ENCODE measurements at places on chromosomes 5 and 9. TPM values are rescaled to one million over a fixed set of nuclear protein-coding genes. Genes with fewer than 3 reads are reported as not detected.

GRCh38 chr5:113405530-113405929 is 29.3 kb downstream of the TSSK1B start:
- ATAC-seq = no peak

DNA sequence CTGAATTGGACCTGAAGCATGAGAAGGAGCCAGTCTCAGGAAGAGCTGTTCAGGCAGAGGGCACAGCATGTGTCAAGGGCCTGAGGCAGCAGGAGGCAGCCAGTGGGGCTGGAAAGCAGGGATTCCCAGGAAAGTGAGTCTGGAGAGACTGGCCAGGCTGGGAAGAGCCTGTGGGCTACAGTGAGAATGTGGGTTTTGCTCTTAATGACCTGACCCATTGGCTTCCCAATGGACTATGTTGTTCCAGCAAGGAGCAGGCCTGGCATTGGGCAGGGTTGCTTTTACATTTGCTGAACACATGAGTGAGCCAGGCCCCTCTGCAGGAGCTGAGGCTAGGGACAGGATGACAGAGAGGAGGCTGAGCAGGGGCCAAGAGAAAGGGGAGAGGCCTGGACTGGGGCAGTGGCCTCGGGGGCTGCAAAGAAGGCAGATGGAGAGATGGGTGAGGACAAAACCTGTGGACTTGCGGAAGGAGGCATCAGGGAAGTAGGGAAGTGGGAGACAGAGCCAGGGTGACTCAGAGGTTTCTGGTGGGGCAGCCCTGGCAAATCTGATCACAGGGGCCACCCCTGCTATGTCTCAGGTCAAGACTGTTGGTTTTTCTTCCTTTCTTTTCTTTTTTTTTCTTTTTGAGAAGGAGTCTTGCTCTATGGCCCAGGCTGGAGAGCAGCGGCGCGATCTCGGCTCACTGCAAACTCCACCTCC is 65.9 kb upstream of the NEK6 start:
- ATAC-seq = no peak

- peak; percentile 83 for ATAC-seq
Observed at GRCh38 chr9:86098824-86099700, at the start of gene GOLM1. TSS of gene GOLM1 (minus strand) at chr9:86099558. CDS start at chr9:86079320, 20,238 bp downstream.

GRCh38 chr5:16061163-16061562 is 118.4 kb downstream of the MARCHF11 start:
- no peak for ATAC-seq

DNA sequence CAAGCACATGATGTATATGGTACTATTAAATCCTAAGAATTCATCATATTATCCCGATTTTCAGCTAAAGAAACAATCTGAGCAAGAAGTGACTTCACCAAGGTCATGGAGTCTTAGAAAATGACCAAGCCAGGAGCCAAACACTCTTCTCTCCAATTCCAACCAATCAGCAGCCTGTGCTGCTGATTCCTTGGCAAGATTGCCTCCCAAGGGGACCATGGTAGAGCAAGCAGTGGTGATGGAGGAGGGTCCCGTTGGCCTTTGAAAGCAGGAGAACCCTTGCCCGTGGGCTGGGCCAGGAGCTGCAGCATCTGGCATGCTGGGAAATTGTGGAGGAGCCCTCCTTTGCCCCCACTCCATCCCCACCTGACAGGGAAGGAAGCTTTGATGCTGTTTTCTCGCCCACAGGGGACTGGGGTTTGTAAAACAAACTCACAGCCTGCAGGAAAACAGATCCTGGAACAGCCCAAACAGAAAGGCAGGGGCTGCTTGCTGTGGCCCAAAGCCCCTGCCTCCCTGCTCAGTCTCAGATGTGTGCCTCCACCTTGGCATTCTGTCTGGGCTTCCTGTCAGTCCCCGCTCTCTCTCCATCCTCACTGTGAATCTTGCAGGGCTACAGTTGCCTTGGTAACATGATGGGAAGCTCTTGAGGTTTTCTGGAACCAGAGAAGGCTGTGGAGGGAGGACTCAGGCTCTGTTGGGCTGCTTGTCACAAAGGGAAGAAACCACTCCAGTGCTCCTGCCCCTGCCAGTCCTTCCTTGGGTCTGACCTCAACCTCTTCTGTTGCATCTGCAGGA is 70.8 kb upstream of the HSPA9 start:
- no peak for ATAC-seq

GRCh38 chr5:33010846-33011245 is 299.7 kb downstream of the NPR3 start:
- ATAC-seq = no peak

GRCh38 chr5:87665166-87665565 is 252.4 kb upstream of the CCNH start:
- ATAC-seq = no peak

DNA sequence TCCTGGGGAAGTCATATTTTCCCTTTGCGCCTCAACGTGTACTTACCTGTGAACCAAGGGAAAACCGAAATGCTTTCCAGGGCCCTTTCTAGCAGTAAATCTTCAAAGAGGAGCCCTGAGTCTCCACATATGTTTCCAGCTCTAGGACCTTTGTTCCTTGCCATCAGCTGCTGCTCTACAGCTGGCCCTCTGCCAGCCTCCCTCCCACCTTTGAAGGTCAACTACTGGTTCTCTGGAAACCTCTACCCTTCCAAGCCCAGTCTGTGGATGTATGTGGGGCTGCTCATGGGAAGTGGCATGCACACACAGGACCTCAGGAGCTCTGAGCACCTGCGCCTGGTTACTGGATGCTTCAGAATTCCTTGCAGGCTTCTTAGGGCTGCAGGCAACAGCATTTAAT is 117.2 kb downstream of the PSD2 start:
- ATAC-seq = no peak

DNA sequence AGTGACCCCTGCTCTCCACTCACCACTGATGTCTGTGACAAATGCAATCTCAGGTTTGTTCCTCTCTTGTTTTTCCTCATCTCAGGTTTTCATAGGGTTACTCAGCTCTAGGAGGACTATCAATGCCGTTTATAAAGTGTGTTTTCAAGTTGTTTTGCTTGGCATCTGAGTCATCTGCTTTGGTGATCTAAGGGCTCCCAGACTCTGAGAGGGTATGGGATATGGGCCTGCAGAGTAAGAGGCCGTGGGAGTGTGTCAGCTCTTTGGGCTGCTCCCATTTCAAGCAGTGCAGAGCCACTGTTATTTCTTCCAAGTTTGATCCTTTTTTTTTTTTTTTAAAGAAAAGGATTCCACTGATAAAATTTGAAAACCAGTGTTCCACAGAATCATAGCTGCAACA is 46.3 kb downstream of the NNT start:
- ATAC-seq = no peak

GRCh38 chr5:160769301-160769700 is 82.7 kb downstream of the ATP10B start:
- no peak for ATAC-seq

- ATAC-seq = no peak
Observed at GRCh38 chr5:80128141-80128540, 93.0 kb downstream of the THBS4 start.

DNA sequence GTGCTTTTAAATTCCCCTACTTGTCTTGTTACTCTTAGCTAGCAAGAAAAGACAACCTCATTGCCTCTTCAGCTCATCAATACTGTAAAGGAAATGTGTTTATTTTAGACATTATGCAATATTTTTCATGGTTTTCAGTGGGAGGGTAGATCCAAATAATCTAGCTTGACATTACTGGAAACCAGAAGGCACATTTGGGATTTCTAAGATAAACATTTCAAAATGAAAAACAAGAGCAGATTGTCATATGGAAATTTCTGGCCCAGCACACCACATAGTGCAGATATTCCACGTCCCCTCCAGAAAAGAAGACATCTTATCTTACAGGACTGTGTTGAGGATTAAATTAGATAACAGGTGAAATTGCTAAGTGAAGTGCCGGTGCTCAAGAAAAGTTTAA is 296.9 kb downstream of the MSX2 start:
- ATAC-seq = no peak

- ATAC-seq = no peak
Observed at GRCh38 chr5:108201721-108202120, 180.2 kb downstream of the FBXL17 start.

GRCh38 chr5:141969783-141970771 is 1.2 kb downstream of the RNF14 start:
- peak; percentile 19 for ATAC-seq

- ATAC-seq = no peak
Observed at GRCh38 chr9:119792242-119792641, 423.0 kb upstream of the BRINP1 start.

DNA sequence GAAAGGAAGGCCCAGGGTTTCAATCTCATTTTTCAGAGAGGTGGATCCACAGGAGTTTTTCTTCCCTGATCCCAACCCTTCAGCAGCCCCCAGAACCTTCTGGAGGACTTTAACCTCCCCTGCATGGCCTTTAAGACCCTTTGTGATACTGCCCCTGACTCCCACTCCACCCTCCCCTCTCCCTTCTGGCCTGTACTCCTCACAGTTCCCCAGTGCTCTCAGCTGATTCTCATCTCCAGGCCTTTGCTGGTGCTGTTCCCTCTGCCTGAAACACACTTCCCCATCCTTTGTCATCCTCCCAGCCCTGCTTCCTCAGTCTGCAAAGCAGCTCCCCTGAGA is 18.5 kb downstream of the NEURL1B start:
- no peak for ATAC-seq

- no peak for ATAC-seq
Observed at GRCh38 chr5:151162776-151163175, 5.2 kb upstream of the ANXA6 start.

DNA sequence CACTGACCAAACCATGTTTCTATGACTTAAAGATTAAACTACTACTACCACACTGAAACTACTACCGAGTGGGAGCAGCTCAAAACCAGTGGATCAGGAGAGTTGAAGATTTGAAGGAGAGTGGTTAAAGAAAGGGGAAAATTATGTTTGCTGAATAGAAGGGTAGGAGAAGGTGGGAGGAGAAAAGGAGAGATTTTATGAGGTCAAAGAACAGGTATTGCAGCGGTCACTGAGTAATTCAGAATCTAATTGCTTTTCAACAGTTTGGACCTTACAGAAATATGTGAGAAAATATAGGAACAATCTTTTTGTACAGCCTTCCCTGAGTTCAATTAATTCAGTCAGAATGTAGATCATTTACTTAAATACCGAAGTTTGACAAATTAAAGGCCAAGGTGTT is 24.6 kb downstream of the EDIL3 start:
- no peak for ATAC-seq

GRCh38 chr5:81418606-81419005 is 24.7 kb upstream of the ACOT12 start:
- ATAC-seq = no peak

DNA sequence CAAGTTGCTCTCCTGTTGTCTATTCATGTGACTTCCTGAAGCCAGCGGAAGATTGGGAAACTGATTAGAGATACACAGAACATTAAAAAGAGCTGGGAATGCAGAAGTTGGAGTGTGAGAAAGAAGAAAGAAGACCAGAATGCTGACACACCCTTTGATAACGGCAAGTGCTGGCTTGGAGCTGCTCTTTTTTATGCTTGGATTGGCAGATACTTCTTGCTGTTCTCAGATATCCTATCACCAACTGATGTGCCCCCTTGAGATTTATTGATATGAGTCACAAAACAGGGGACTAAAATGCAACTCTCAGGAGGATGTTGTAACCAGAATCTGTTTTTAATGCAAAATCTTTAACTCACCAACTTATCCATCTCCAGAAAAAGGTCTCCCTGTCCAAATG is 56.0 kb upstream of the ASTN2 start:
- ATAC-seq = no peak

- ATAC-seq = peak; percentile 86
Observed at GRCh38 chr5:179818746-179819295, 1.9 kb upstream of the SQSTM1 start.

DNA sequence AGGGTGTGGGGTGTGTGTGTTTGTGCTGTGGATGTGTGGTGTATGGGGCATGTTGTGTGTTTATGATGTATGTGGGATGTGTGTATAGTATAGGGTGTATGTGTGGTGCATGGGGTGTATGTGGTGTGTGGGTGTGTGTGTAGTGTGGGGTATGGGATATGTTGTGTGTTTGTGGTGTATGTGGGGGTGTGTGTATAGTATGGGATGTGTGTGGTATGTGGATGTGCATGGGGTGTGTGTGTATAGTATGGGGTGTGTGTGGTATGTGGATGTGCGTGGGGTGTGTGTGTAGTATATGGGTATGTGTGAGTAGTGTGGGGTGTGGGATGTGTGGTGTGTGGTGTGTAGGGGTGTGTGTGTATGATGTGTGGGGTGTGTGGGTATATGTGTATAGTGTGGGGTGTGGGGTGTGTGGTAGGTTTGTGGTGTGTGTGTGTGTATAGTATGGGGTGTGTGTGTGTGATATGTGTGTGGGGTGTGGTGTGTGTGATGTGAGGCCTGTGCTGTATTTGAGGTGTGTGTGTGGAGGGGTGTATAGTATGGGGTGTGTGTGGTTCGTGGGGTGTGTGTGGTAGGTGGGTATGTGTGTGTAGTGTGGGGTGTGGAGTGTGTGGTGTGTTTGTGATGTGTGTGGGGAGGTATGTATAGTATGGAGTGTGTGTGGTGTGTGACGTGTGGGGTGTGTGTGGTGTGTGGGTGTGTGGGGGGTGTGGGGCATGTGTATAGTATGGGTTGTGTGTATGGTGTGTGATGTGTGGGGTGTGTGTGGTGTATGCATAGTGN is 10.5 kb downstream of the ECSCR start:
- ATAC-seq = no peak

DNA sequence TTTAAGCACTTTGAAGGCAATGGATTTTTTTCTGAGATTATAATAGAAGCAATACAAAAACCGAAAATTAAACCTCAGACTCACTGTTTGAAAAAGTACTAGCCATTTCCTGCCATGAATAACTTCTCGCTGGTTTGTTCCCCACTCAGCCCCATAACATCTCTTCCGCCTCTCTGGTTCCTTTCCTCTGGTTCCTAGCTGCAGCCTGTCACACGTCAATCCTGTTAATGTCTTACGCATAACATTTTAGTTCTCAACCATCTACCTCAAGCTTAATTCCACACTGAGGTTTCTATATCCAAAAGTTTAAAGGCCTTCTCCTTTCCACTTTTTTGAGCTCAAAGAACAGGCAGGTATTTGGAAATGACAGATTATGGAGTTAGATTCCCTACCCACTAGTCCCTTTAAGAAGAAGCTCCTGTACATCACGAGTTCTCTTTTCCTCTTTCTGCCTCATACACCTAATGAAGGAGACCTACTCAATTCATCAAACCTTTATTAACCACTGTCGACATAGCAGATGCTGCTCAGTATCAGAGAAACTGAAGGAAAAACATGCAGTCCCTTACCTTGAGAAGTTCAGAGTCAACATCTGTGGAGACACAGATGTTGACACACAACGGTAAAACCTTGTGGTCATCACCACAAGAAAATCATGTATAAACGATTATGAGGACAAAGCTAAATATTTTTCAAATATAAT is 243.0 kb upstream of the PTGER4 start:
- ATAC-seq = peak; percentile 71

GRCh38 chr5:21219966-21220365 is 1232.0 kb upstream of the CDH18 start:
- no peak for ATAC-seq

GRCh38 chr9:14811844-14812243 is 89.3 kb upstream of the CER1 start:
- peak; percentile 29 for ATAC-seq

Gene FLT4
- total RNA-seq = 0.34 TPM

Gene FCHSD1
- 38.7 TPM for total RNA-seq

Gene GLRA1
- not detected for total RNA-seq

Gene SPAAR
- total RNA-seq = not detected

Gene STKLD1
- total RNA-seq = 0.77 TPM

Gene ADRA1B
- not detected for total RNA-seq

Gene MLANA
- total RNA-seq = not detected

Gene ARSI
- not detected for total RNA-seq

Measured in activated T-helper 17 cell treated with anti-CD3 and anti-CD28 coated beads, Interleukin-2, amount 50 U/mL, for 72 hours (primary cell).